Panc1 (cell line): ENCODE measurements at places on chromosomes 12 and 14. TPM values are rescaled to one million over a fixed set of nuclear protein-coding genes. Genes with fewer than 3 reads are reported as not detected.

DNA sequence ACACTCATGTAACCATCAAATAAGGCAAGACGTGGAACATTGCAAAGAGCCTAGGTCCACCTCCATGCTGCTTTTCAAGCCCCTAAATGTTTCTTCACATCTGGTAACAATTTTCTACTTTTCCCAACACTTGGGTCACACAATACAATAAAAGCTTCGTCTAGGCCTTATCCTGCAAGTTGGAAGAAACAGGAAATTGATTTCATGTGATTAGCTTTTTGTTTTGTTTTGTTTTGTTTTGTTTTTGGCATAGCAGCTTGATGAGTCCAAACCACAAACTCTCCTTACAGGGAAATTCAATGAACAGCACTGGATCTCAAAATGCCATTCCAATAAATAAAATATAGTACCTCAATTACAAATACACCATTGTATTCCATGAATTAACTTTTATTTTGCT is 19.3 kb downstream of the TAS2R50 start:
- no peak for DNase-seq

MOAP1 gene
- total RNA-seq = 6.9 TPM

ACVRL1 gene
- 0.36 TPM for total RNA-seq

- DNase-seq = no peak
Observed at GRCh38 chr12:26632756-26633155, 200.2 kb downstream of the ITPR2 start.

ADAM21 gene
- 0.08 TPM for total RNA-seq

MAP1LC3B2 gene
- total RNA-seq = 1.9 TPM

DNA sequence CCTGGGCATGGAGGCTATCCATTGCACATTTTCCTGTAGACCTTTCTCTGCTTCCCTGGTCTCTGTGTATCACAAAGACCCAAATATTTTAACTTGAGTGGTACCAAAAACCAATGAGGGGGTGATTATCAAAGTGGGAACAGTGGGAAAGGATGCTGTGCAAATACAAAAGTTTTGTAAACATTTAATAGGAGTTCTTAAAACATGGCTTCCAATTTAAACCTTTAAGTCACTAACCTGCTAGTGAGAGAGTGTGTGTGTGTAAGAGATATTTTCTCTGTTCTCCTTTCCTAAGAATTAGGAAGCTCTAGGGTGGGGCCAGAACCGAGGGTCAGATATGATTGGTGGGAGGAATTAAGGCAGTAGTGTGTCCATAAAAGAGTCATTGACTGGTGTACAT is 64.5 kb upstream of the ARHGAP5 start:
- no peak for DNase-seq

FUT8 gene
- total RNA-seq = 31.4 TPM

DNA sequence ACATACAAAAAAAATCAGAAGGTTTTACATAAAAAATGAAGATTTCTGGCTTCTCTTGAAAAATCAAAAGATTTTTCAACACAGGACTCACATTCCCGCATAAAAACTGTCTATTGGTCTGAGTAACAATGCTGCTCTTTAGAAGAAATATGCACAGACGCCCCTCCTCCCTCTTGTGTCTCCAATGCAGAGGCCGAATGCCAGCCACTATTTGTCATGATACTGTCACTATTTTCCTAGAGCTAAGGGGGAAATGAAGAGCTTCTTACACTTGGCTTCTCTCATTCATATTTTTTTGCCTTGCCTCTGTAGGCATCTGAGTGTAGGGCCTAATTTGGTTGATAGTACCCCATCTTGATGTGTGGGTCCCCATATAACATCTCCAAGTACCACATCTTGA is 98.0 kb downstream of the BBS10 start:
- DNase-seq = no peak

MANSC4 gene
- total RNA-seq = not detected

DNA sequence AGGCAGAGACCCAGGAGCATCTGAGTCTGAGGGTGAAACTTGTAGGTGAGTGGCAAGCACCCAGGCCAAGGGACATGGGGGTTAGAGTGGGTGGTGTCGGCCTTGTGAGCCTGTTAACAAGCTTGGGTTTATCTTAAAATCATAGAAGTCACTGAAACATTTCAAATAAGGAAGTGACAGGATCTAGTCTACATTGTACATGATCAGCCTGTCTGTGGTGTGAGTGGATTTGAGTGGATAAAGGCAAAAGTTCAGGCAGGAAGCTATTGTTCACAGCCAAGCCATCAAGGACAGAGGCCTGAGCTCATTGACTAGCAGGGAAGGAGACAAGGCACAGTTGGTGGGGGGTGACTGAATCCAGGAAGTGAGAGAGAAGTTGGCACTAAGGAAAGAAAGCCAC is 59.3 kb upstream of the FKBP4 start:
- DNase-seq = no peak

CBLN3 gene
- 1.0 TPM for total RNA-seq

LRP1-AS gene
- total RNA-seq = not detected

KRT75 gene
- 0.15 TPM for total RNA-seq

- DNase-seq = no peak
Observed at GRCh38 chr12:20757-21156, 45.8 kb upstream of the IQSEC3 start.

ABHD12B gene
- total RNA-seq = not detected

- no peak for DNase-seq
Observed at GRCh38 chr12:54009171-54010052, 627 bp downstream of the HOXC8 start.

NFATC4 gene
- total RNA-seq = 0.36 TPM

- no peak for DNase-seq
Observed at GRCh38 chr14:86022031-86022629, 492.2 kb downstream of the FLRT2 start.

RTN1 gene
- total RNA-seq = 0.05 TPM

GRCh38 chr12:120639771-120640721 is at the start of gene CABP1:
TSS of gene CABP1 (plus strand) at chr12:120640626. CDS start at chr12:120640686, 60 bp downstream.
- DNase-seq = no peak

RTL1 gene
- total RNA-seq = not detected

GRCh38 chr12:82326905-82327503 is 31.2 kb downstream of the CCDC59 start:
- no peak for DNase-seq

DNA sequence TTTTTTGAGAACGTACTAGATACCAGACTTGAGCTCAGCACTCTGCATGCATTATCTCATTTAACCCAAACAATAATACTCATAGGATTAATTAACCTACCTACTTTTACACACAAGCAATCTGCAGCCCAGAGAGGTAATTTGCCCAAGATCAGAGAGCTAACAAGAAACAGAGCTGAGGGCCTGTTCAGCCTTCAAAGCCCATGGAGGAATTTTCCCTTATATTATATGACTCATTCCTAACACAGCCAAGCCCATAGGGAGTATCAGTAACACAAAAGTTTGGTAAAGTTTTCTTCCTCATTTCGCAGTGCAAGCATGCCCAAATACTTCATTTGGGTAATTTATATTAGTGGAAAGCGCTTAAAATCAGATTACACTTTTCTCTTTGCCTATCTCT is 94.7 kb downstream of the GALC start:
- DNase-seq = no peak

- DNase-seq = no peak
Observed at GRCh38 chr12:15486859-15487258, 164.6 kb downstream of the PTPRO start.

RIMBP2 gene
- not detected for total RNA-seq

- DNase-seq = no peak
Observed at GRCh38 chr12:52436000-52436827, 2.0 kb upstream of the KRT75 start.

EMP1 gene
- 18.6 TPM for total RNA-seq

DNA sequence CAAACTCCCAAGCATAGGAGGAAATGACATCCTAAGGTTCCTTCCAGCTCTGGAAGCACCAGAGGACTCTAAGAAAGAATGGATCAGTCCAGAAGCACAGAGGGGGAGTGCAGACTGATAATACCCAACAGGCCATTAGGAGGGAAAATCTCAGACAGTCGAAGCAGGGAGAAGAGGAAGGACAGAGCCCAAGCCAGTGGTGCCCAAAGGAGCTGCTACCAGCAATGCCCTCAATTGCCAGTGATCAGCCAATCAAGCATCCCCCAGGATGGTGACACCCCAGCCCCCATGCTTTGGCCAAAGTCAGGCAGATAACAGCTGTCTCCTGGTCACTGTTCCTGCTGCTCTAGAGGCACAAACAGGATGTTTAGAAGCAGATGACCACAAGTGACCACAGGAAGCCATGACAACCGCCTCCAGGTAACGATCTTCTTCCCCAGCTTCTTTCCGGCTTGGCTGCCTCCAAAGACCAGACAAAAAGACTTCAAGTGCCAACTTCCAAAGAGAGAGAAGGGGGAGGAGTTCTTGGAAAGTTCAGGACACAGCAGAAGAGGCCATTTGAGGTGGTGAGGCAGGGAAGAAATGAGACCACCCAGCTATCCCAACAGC is 16.2 kb downstream of the PXN start:
- DNase-seq = no peak

GRCh38 chr12:76226397-76226796 is 121.8 kb downstream of the BBS10 start:
- DNase-seq = no peak

- no peak for DNase-seq
Observed at GRCh38 chr14:23582906-23583760, 4.5 kb upstream of the JPH4 start.
